Neural crest cell (in vitro differentiated cells): ENCODE measurements at places on chromosomes 7 and 10. TPM values are rescaled to one million over a fixed set of nuclear protein-coding genes. Genes with fewer than 3 reads are reported as not detected.

MBL2 gene
- not detected in 2 replicates for total RNA-seq

PRTFDC1 gene
- 26.7 and 32.0 TPM in 2 replicates for total RNA-seq

DNA sequence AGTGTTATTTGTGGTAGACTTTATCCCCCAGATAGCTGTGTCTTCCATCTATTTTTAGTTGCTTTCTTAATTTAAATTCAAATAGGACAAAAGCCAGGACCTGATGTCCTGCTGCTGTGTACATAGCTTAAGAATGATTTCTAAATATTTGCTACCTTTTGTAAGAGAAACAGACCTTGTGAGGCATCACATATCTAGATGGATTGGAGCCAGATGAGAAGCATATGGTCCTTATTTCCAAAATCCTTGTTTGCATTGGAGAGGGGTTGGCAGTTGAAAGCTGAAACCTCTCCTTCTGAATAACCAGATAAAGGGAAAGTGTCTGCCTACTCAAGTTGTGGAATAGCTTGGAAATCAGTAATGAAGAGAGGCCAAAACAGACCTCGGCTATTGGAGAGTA, 50.7 kb upstream of the AMPH start:
- no peak for DNase-seq

DNA sequence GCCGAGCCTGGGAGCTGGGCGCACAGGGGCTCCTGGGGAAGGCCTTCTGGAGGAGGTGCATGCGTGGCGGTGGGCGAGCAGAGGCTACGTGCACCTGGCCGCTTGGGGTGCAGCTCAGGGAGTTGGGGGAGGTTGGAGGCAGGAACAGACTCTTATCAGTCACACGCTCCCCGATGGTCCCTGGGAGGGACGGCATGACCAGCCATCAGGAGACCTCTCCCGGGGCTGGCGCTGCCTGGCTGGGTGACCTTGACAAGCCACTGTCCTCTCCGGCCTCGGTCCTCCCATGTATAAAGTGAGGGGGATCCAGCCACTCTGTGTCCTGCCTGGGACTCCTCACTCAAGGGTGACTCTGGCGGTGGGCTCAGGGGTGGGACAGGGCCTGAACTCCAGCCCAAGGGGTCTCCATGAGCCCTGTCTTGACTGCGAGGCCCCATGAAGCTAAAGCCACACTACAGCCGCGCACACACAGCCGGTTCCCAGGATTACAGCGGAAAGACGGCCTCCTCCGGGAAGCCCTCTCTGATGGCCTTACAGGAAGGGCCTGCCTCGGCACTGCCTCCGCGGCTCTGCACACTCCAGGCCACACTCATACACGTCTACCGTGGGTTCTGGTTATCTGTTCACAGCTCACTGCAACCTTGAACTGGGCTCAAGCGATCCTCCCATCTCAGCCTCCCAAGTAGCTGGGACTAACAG, 2.3 kb downstream of the TMEM184A start:
- DNase-seq = no peak

- no peak for DNase-seq
These were observed 314.5 kb downstream of the CAMK1D start for GRCh38 chr10:12663863-12664262.

DNA sequence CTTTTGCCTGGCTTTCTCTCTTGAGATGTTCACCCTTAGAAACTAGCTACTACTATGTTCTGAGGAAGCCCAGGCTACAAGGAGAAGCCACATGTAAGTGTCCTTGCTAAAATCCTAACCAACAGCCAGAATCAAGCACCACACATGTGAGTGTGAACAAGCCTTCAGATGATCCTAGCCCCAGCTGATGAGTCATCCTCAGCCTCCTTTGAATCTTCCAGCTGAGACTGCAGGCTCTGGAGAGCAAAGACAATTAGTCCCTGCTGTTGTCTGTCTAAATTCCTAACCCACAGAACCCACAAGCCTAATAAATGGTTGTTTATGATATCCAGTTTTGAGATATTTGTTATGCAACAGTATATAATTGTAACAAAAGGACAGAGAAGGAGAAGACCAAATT, 92.8 kb upstream of the TAC1 start:
- DNase-seq = no peak

GRCh38 chr7:27245124-27245797, 2.7 kb downstream of the EVX1 start:
- DNase-seq = no peak

GRCh38 chr7:140475747-140476333, 3.5 kb downstream of the MKRN1 start:
- DNase-seq = peak; percentile 20

DNA sequence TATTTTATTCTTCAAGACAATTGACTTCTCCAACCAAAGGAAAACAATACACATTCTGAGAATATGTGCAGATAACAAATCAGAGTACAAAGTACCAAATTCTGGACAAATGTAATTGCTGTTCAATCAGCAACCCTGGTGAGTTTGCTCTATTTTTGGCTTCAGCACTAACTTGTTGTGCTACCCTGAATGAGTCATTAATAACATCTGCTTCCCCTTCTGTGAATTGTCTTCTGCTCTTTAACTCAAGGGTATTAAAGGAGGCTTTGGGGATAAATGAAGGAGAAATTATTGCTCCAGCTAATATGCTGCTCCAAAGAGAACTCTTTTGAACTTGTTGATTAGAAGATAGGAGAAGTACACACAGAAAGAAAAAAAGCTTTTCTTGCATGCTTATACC, 459.3 kb downstream of the HTR7 start:
- DNase-seq = no peak
